Central memory CD8-positive, alpha-beta T cell (primary cell): ENCODE measurements at places on chromosomes 7 and 10.

DNA sequence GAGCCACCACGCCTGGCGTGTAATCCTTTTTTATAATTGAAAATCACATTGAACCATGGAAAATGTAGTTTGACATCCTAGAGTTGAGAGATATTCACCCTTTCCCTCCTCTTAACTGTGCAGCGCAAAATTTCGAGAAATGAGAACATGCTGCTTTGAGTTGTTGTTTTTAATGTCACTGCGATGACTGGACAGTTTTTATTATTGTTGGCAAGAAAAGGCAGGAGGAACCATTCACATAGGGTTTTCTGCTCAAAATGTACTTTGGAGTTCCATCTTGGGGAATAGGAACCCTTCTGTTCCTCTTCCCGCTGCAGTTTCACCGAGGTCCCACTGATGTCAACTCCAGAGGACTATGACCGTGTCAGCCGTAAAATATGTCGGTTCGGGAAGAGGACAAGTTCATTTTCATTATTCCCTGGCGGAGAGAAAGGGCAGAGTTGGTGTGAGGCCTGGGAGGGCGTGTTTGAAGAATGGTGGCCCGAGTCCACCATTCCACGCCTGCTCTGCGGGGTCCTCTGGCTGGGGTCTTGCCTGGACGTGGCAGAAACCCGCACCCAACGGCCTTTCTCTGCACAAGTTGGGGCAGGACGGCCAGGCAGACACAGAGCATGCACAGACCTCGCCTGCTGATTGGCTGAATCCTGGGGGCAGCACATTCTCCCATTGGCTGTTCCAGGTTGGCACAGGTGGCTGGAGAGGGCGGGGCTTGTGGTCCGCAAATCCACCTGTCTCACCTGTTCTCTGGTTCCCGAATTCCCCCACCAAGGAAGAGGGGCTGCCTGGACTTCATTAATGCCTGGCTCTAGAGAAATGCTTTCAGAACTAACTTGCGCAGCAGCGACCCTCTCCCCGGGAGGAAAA is 105.1 kb upstream of the TCF7L2 start:
- DNase-seq = no peak

GRCh38 chr7:28065308-28065707 is 115.3 kb downstream of the JAZF1 start:
- no peak for DNase-seq

DNA sequence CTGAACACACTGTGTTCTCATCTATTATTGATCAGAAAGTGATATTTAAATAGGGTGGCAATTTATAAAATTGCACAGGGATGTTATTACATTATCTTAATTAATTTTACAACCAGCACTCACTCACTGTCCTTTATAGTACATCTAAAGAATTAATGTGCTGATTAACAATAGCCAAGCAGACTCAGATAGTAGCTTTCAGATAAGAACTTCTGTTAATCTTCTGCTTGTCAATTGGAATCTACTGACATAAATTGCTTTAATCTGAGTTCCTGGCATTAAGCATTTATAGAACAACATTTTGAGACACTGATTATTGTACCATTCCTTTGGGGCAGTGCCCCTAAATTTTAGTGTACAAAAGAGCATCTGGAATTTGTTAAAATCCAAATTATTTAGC is 408.9 kb downstream of the GRM8 start:
- no peak for DNase-seq

- DNase-seq = no peak
Observed at GRCh38 chr7:67593794-67594193, 597.2 kb downstream of the TYW1 start.

GRCh38 chr10:59631237-59631636 is 78.4 kb downstream of the SLC16A9 start:
- DNase-seq = no peak

- DNase-seq = no peak
Observed at GRCh38 chr10:14036233-14036632, 294.5 kb downstream of the FRMD4A start.

DNA sequence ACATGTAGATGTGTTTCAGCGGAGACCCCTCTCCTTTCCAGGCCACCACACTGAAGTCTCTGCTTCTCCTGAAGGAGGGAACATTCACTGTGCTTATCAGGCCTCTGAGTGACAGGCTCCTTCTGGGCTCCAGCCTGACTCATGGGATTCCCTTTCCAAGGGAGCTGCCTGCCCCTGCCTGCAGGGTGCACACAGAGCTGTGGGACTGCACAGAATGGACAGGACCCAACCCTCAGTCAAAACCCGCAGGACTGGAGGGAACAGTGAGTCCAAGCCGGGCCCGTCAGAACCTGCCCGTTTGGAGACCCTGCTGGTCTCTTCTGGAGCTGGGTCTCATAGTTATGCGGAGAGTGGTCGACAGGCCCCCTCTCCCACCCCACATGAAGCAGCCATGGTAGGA is 32.6 kb downstream of the PLAC9 start:
- DNase-seq = no peak

- DNase-seq = peak; percentile 55
Observed at GRCh38 chr10:72335394-72336258, 19.1 kb downstream of the DNAJB12 start.
